ENCODE measurements at places on chromosomes 3 and 15. TPM values are rescaled to one million over a fixed set of nuclear protein-coding genes. Genes with fewer than 3 reads are reported as not detected.

Gene GOLGA6L7
- total RNA-seq = not detected

Gene FAM131A
- total RNA-seq = 41.5 TPM

Gene GCNT3
- total RNA-seq = 72.3 TPM

Gene MEX3B
- 4.1 TPM for total RNA-seq

DNA sequence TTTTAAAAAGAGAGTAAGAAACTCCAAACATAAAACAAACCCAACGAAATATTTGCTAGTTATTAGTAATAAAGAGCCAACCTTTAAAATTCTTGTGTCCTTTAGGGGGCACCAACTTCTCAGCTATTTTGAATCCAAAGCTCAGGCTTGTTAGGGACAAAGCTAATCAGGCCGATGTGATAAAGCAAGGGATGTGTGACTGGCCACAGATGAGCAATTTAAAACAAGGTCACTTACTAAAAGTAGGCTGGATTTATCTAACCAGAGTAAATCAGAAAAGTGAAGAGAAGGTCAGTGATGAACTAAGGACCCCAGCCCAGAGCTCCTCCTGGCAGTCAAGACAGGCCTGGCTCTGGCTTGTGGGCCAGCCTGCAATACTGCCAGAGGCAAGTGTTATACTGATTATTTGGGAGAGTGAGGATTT lies 108.5 kb downstream of the CYP19A1 start:
- peak; percentile 15 for DNase-seq

- no peak for DNase-seq
Observed at GRCh38 chr15:27514526-27514925, 543.5 kb downstream of the GABRG3 start.

GRCh38 chr3:58667704-58668103 lies 1.1 kb upstream of the FAM3D start:
- DNase-seq = no peak

Gene DNASE1L3
- 2.3 TPM for total RNA-seq

DNA sequence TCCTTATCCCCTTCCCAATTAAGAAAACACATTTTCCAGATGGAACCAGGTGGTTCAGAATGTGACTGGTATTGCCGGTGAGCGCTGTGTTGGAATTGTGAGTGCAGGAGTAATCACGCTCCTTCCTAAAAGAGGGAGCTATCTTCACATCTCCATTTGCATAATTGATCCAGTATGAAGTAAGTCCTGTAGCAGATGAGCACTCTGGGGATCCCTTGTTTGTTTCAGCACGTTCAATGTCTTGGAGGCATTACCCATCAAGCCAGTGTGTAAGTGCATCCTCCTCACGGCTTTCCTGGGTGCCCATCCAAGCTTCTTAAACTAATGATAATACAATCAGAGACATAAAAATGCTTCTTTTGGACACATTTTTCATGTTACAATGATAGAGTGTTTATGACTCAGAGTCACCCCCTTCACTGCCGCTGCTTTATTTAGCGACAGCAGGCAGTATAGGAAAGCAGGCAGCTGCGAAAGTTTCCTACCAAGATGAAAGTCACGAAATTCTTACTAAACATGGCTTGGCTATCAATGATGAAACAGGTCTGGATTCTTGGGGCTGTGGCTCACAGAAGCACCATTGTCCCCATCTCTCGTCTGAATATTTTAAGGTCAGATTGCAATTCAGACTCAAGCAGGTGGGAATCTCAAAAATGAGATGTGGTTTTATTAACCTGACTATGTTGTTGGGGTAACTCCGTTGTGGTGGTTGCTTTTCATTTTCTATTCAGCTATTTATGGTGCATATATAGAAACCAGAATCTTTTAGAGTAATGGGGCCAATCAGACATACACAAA lies 346.3 kb upstream of the MDFIC2 start:
- no peak for DNase-seq

GRCh38 chr3:124653071-124653796 lies 77.0 kb upstream of the UMPS start:
- DNase-seq = no peak

- DNase-seq = no peak
Observed at GRCh38 chr3:101890716-101891115, 41.4 kb downstream of the NFKBIZ start.

Gene CASR
- total RNA-seq = 54.0 TPM

All from mucosa of gallbladder (tissue), 1 donor.